H1 (cell line): ENCODE measurements at places on chromosomes 3 and 15. TPM values are rescaled to one million over a fixed set of nuclear protein-coding genes. Genes with fewer than 3 reads are reported as not detected.
A peak's percentile ranks its signal among the peaks of the same experiment; 100 is the strongest.

Gene ZNF770
- 121 and 143 TPM in 2 replicates for total RNA-seq

Gene FAM227B
- total RNA-seq = 6.5 and 7.4 TPM in 2 replicates

- no peak for DNase-seq
- H3K4me1 ChIP-seq = peaks cover 5% of the 10 kb centered on the region; the same call in 1 of the 2 replicates
- no peaks in the 10 kb centered on the region for H3K36me3 ChIP-seq
- H3K27ac ChIP-seq = no peak overlapping the region
- H3K4me3 ChIP-seq = no peak overlapping the region
- H3K27me3 ChIP-seq = no peaks in the 10 kb centered on the region
Observed at GRCh38 chr15:100891307-100892012, 11.8 kb downstream of the ALDH1A3 start.

DNA sequence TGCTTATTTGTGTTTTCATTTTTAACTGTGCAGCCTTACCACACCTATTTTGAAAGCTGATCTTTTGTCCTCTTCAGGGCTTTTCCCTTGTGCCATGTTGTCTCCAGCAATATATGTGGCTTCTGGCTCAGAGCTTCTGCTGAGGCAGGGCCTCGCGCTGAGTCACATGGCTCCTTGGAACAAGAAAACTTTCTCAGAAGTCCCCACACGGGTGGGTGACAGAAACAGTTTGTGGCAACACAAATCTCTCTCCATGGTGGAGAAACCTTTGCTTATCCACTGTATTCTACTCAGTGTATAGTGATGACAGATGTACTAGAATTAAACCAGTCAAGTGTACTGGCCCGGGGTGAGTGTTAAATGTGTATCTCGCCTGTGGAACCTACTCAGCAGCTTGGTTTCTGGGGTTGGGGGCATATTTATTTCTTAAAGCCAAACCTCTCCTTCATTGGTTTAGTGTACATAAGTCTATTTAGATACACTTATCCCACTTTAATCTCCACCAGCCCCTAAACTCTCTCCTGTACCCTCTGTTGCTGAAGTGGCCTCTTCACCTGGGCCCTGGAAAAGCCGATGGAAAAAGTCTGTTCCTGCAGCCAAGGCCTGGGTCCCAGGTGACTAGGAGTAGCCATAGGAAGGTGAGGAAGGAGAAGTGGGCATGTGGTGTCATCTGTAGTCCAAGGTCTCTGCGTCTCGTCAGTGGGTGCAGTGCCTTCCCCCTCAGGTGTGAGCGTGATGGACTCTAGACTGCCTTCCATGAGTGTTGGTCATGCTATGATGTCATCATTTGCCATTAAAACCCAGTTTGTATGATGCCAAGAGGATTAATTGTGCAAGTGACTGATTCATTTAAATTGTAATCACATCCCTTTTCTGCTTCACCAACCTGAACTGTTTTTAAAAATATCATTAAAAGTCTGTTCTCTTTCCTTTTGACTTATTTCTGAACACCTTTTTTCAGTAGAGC is 3.2 kb upstream of the FBXL22 start:
- no peak overlapping the region for H3K4me3 ChIP-seq
- 0 out of 2 replicates have a peak, but pooled peaks cover 3% of the 10 kb centered on the region for H3K36me3 ChIP-seq
- no peaks in the 10 kb centered on the region; the same call in 1 of the 2 replicates for H3K27me3 ChIP-seq

DNA sequence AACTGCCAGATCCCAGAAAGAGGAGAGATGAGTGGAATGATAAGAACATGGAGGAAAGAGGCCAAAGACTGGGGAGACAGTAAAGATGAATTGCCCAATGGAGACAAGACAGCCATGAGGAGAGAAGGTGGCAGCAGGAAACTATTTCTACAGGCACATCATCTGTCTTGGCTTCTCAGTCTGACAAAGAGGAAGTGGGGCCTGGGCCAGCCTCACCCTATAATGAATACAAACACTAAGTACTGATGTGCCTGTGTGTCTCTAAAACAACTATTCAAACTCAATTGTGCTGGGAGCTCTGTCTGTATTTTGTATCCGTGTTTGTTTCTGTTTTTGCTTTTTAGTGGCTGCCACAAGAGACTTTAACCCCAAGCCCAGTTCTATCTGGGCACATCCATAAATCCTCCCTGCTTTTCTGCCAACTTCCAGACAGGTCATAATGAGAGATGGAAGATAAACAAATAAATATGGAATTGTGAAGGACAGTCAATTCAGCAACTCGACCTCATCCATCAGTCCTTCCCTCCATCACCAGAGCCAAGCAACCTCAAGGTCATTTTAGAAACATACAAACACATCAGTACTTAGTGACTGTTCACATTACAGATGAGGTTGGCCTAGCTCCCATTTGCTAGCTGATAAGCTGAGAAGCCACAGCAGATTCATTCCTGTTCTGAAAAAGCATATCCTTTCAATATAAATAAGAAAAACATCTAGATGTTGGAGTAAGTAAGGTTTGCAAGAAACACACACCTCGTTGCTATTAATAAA is 116.7 kb downstream of the CADPS start:
- H3K4me1 ChIP-seq = no peaks in the 10 kb centered on the region
- no peak overlapping the region for H3K27ac ChIP-seq
- H3K4me3 ChIP-seq = no peak overlapping the region

- peak overlapping the region; percentile 76 for H3K4me3 ChIP-seq
- peak; percentile 10 for DNase-seq
- H3K27me3 ChIP-seq = no peaks in the 10 kb centered on the region
- H3K36me3 ChIP-seq = no peaks in the 10 kb centered on the region
- no peaks in the 10 kb centered on the region for H3K4me1 ChIP-seq
Observed at GRCh38 chr3:52896613-52897012, 735 bp downstream of the STIMATE start.

Gene COL6A5
- 0.06 TPM in 1 of 2 replicates, not detected in the other for total RNA-seq

DNA sequence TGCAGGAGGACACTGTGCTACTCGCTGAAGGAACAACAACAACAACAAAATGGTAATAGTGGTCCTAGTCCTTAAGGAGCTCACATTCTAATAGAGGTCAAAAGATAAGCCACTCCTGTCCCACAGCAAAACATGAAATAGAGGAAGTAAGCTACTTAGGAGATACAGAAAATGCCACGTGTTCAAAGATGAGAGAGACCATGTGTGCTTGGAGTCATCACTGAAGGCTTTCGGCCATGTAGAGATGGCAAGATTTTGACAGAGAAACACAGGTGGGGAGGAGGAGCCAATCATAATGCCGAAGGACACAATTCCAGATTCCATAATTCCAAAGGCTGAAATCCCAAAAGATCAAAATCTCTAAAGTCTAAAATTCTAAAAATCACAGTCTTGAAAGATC is 24.8 kb upstream of the RIOX2 start:
- no peaks in the 10 kb centered on the region for H3K27me3 ChIP-seq
- H3K4me3 ChIP-seq = no peak overlapping the region
- H3K36me3 ChIP-seq = no peaks in the 10 kb centered on the region
- no peak overlapping the region for H3K27ac ChIP-seq
- DNase-seq = no peak
- 0 out of 2 replicates have a peak, but pooled peaks cover 4% of the 10 kb centered on the region for H3K4me1 ChIP-seq

DNA sequence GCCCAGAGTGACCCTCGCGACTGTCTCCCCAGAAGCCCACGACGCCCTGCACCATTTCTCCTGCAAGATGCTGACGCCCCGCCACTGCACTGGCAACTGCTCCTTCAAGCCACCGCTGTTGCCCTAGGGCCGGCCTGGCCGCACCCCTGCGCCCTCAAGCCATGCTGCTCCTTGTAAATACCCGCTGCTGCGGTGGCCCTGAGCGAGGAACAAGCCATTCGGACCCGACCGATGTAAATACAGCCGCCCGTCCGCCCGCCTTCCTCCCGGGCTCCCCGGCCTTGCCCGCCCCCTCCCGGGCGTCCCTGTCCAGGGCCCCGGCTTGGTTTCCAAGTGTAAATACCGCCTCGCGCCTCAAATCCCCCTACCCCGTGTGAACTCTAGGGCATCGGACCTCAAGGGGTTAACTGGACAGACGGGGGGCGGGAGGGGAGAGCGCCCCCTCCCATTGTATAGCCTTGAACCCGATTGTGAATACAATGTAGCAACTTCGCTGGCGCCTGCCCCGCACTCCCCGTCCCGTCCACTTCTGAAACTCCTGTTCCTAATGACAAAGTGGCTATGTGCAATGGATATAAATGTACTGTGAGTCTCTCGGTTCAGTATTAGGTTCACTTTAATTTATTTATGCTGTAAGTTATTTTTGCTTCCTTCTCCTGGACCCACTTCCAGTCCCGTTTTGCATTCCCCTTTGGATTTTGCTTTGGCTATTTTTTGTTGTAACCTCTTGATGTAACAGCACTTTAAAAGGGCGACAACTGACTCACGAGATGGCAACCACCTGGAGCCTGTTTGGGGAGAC is 5.9 kb downstream of the RNU6-1 start:
- no peaks in the 10 kb centered on the region for H3K36me3 ChIP-seq
- H3K27me3 ChIP-seq = peaks cover 77% of the 10 kb centered on the region
- H3K27ac ChIP-seq = no peak overlapping the region
- H3K4me1 ChIP-seq = peaks cover 22% of the 10 kb centered on the region

- H3K4me3 ChIP-seq = no peak overlapping the region
- H3K4me1 ChIP-seq = no peaks in the 10 kb centered on the region
- H3K36me3 ChIP-seq = peaks cover 23% of the 10 kb centered on the region
- DNase-seq = no peak
Observed at GRCh38 chr3:129504471-129505100, 23.9 kb upstream of the RHO start.

GRCh38 chr15:48774484-48774883 is 36.4 kb downstream of the CEP152 start:
- H3K27ac ChIP-seq = no peak overlapping the region
- DNase-seq = no peak
- H3K27me3 ChIP-seq = peaks cover 1% of the 10 kb centered on the region
- H3K4me1 ChIP-seq = no peaks in the 10 kb centered on the region
- no peak overlapping the region for H3K4me3 ChIP-seq

- H3K36me3 ChIP-seq = no peaks in the 10 kb centered on the region
- H3K4me1 ChIP-seq = no peaks in the 10 kb centered on the region
- H3K27ac ChIP-seq = no peak overlapping the region
- no peak overlapping the region for H3K4me3 ChIP-seq
- DNase-seq = no peak
Observed at GRCh38 chr15:81087066-81087465, 47.0 kb upstream of the CFAP161 start.

- H3K4me1 ChIP-seq = peaks cover 2% of the 10 kb centered on the region; the same call in 1 of the 2 replicates
- no peak for DNase-seq
- no peaks in the 10 kb centered on the region for H3K36me3 ChIP-seq
- no peak overlapping the region for H3K27ac ChIP-seq
- no peaks in the 10 kb centered on the region for H3K27me3 ChIP-seq
Observed at GRCh38 chr3:14789221-14789620, 29.5 kb upstream of the FGD5 start.

DNA sequence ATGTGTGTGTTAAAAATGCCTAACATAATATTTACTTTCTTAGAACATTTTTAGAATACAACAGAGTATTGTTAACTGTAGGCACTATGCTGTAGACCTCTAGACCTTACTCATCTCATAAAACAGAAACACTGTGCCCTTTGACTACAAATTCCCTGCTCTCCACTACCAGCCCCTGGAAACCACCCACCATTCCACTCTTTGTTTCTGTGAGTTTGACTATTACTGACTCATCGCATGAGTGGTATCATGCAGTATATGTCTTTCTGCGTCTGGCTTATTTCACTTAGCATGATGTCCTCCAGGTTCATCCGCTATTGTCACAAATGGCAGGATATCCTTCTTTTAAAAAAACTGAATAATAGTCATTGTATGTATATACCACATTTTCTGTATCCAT is 216.7 kb upstream of the CFAP20DC start:
- no peaks in the 10 kb centered on the region for H3K4me1 ChIP-seq
- DNase-seq = no peak
- no peaks in the 10 kb centered on the region for H3K36me3 ChIP-seq

- no peak overlapping the region for H3K27ac ChIP-seq
- H3K27me3 ChIP-seq = no peaks in the 10 kb centered on the region
- H3K4me3 ChIP-seq = no peak overlapping the region
- no peak for DNase-seq
Observed at GRCh38 chr15:84859144-84859543, 25.3 kb upstream of the SLC28A1 start.

- DNase-seq = no peak
- peaks cover 31% of the 10 kb centered on the region for H3K27me3 ChIP-seq
- no peaks in the 10 kb centered on the region for H3K36me3 ChIP-seq
- peaks cover 8% of the 10 kb centered on the region for H3K4me1 ChIP-seq
- no peak overlapping the region for H3K4me3 ChIP-seq
Observed at GRCh38 chr3:55492976-55493375, 5.9 kb upstream of the WNT5A start.

DNA sequence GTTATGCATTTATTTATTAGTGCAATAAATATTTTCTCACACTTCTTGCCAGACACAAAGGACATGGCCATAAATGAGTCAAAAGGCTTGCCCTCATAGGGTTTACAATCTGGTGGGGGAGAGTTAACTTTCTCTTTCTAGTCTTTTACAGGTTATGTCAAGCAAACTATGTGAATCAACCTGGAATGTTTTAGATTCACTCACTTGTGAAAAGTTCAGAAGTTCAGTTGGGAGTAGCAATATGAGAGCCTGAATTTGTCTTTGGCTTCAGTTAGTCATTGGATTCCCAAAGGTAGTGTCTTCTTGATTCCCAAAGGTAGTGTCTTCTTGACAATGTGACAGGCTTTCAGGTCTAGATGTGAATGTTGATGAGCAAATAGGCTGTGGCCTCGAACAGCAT is 264.8 kb downstream of the SOX2 start:
- no peak overlapping the region for H3K27ac ChIP-seq
- no peak for DNase-seq
- no peaks in the 10 kb centered on the region for H3K4me1 ChIP-seq
- no peak overlapping the region for H3K4me3 ChIP-seq

Gene TMEM212
- not detected in 2 replicates for total RNA-seq

DNA sequence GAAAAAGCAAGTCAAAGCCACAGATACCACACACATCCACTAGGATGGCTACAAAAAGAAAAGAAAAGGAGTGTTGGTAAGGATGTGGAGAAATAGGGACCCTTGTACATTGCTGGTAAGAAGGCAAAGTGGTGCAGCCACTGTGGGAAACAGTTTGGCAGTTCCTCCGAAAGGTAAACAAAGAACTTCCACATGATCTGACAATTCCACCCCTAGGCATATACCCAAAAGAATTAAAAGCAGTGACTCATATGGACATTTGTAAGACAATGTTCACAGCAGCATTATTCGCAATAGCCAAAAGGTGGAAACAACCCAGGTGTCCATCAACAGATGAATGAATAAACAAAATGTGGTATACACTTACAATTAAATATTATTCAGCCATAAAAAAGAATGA is 22.2 kb upstream of the GMPPB start:
- no peak overlapping the region for H3K4me3 ChIP-seq
- no peak for DNase-seq
- H3K27ac ChIP-seq = no peak overlapping the region
- no peaks in the 10 kb centered on the region for H3K4me1 ChIP-seq

Gene TNFSF10
- not detected in 2 replicates for total RNA-seq

Gene ST3GAL6
- 6.1 and 7.6 TPM in 2 replicates for total RNA-seq

Gene MIX23
- 69.6 and 90.1 TPM in 2 replicates for total RNA-seq
